ENCODE measurements at places on chromosomes 1 and 21.

GRCh38 chr1:43009274-43009673 is 50.6 kb upstream of the SLC2A1 start:
- no peak for DNase-seq

DNA sequence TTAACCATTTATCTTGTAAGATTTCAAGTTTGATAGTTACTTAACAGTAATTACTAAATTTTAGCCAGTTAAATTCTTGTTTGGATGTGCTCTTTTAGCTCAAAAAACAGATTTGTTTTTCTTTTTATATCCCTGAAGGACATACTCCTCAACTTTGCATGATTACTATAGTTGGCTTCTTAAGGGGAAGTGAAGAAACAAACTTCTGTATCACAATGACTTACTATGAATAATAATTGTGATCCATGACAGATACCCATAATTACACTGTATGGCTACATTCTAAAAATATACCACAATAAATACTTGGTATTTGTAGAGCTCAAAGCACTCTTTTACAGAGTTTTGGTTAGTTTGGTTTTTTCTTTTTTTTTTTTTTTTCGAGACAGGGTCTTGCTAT is 55.8 kb downstream of the IARS2 start:
- no peak for DNase-seq

DNA sequence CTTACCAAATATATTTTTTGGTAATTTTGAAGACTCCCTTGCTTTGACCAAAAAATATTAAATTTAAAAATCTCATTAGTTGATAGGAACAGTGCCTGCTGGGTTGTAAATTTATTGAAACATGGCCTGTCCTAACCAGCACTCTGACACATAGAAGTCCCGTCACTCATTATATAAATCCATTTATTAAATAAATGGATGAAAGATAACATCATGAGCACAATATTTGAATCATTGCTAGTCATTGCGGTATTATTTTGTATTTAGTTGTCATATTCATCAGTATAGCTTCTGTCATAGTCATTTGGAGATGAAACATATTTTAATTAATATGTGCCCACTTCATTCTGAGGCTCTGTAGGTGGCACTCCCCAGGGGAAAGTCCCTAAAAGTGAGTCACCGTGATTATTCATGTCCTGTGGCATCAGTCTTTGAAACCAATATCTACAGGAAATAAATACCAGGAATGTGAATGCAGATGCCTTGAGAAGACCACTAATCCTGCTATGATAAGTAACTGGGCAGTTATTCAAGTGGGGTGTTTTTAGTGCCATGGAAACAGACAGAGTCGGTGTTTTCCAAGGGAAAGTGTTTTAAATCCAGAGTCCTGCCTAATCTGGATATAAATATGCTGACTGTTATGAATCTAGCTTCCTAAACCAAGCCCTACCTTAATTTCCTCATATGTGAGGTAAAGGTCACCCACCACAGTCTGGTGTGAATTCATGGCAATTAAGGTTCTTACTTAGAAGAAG is 302.0 kb downstream of the DUSP10 start:
- peak; percentile 99 for DNase-seq

DNA sequence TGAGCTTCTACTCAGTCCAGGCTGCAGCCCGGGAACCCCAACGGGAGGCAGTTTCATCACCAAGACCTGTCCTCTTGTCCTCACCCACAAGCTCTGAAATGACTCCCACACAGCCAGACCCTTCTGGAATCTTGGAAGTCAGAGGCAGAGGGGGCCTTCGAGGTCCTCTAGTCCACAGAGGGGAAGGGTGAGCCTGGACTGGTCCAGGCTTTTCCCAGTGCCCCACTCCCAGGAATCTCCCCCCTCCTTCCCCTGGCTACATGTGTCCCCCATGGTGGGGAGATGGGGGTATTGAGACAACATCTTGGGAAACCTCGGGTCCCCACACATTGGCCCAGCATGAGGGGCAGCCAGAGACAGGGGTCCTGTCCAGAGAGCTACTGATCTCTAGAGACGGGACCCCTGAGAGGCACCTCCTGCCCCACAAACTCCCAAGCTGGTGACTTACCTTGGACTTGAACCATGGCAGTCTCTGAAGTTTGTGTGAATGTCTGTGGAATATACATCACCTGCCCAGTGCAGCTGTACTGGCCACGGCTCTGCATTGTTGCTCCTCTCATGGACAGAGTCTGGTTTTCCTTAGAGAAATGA is 19.4 kb upstream of the SLAMF9 start:
- DNase-seq: no peak

GRCh38 chr1:17141441-17142197 is 22.4 kb upstream of the PADI2 start:
- no peak for DNase-seq

DNA sequence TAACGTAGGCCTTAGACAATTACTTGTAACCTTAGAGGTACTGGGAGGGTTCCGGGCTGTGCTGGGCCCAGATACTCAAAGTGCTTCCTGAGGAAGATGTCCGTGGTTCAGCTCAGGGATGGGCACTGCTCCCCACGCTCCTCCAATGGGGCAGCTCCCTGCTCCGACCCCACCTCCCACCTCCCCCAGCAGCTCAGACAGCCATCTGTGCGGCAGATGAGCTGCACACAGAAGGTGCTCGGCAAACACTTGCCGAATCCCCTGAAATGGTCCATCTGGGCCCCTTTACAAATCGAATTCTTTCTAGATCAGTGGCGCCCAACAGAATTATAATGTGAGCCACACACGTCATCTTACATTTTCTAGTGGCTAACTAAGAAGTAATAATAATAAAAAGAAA is 242.4 kb upstream of the RAB4A start:
- DNase-seq: no peak

GRCh38 chr1:104699433-104699832 is 949.7 kb downstream of the AMY1C start:
- DNase-seq: no peak

- DNase-seq: no peak
Measured at GRCh38 chr1:116513956-116514355, 56.9 kb downstream of the CD58 start.

GRCh38 chr1:169196161-169196560 is 89.7 kb downstream of the ATP1B1 start:
- no peak for DNase-seq

GRCh38 chr1:145992958-145993617 is 3.3 kb downstream of the TXNIP start:
- no peak for DNase-seq

- DNase-seq: peak; percentile 30
Measured at GRCh38 chr1:6359216-6360116, 34.1 kb downstream of the ACOT7 start.

DNA sequence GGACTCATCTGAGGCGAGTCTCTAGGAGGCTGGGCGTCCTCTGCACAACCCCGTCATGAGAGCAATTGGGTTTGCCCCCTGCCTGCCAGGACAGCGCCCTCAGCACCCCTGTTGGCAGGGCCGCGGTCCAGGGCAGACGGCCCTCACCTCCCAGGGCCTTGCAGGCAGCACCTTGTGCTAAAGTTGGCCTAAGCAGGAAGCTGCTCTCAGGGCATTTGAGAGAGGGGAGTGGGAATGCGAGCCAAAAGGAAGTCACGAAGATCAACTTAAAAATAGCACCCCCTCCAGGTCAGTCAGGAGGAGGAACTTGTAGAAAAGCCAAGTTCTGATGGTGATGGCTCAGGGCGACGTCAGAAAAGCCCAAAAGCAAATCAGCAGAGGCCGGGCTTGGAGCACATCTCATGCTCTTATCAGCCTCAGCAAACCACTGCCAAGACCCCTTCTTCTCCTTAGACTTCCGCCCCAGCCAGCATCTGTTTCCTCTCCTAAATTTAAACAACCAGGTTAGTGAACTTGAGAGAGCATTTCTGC is 12.6 kb upstream of the ADORA3 start:
- peak; percentile 82 for DNase-seq

DNA sequence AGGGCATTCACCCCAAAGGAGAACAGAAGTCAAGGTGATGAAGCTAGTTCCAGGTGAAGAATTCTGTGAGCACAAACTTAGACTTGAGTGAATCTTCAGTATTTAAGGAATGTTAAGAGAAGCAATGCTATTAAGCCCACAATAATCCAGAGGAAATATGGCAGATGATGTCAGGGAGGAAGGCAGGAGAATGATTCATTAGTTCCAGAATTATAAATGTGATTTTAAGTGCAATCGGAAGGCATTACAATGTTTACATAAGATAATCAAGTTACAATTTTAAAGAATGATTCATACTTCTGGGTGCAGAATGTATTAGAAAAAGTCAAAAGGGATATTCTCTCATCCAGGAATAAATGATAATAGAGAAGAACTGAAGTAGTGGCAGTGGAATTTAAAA is 545.2 kb upstream of the BRINP3 start:
- peak; percentile 89 for DNase-seq

DNA sequence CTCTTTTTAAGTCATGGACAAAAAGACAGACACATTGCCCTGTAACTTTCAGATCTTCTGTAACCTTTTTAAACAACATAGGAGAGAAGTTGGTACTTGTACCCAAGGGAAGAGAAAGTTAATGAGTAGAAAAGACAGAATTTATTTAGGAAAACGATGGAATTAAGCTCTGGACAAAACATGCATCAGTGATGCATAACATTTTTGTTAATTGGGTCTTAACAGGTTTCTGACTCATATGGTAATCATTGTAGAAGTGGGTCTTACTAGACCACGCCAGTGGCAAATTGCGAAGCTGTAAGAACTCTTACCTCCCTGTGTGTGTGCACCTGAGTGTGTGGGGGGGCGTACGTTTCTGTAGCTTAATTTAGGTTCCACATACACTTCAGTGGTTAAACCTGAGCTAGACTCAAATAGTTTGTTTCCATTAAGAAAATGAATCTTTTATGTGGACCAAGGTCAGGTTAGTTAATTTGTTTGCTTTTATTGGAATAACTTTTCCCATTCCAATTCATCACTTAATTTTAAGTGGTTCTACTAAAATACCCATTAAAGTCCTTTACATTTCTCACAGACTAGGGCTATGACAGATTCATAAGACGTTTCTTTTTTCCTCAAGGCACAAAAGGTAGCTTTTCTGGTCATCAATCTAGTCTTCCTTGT is 48.1 kb downstream of the NFIA start:
- no peak for DNase-seq

DNA sequence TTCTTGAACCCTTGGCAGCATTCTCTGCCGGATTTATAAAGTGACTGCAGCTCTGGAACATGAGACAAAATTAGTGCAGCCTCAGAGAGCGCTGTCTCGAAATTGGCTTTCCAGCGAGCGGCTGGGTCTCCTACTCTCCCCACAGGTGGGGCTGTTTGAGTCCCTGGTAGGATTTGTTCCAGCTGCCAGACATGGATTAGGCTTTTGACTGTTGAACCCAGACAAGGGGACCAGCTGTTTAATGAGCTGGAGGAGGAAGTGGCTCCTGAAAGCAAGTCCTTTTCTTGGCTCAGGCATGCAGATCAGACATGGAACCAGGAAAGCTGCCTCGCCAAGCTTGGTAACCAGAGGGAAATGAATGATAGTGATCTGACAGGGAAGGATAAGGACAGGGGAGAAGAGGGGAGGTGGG is 69.6 kb downstream of the UBIAD1 start:
- no peak for DNase-seq

DNA sequence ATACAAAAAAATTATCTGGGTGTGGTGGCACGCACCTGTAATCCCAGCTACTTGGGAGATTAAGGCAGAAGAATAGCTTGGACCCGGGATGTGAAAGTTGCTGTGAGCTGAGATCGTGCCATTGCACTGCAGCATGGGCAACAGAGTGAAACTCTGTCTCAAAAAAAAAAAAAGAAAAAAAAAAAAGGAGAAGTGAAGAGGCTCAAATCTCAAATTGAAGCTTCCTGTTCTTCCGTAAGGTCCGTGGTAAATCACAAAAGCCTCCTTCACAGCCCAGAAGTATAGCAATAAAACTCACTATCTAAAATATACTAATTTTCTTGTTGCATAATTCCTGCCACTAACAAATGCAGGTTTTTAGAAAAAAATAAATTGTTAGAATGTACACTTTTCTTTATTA is 498.2 kb upstream of the BRINP3 start:
- no peak for DNase-seq

DNA sequence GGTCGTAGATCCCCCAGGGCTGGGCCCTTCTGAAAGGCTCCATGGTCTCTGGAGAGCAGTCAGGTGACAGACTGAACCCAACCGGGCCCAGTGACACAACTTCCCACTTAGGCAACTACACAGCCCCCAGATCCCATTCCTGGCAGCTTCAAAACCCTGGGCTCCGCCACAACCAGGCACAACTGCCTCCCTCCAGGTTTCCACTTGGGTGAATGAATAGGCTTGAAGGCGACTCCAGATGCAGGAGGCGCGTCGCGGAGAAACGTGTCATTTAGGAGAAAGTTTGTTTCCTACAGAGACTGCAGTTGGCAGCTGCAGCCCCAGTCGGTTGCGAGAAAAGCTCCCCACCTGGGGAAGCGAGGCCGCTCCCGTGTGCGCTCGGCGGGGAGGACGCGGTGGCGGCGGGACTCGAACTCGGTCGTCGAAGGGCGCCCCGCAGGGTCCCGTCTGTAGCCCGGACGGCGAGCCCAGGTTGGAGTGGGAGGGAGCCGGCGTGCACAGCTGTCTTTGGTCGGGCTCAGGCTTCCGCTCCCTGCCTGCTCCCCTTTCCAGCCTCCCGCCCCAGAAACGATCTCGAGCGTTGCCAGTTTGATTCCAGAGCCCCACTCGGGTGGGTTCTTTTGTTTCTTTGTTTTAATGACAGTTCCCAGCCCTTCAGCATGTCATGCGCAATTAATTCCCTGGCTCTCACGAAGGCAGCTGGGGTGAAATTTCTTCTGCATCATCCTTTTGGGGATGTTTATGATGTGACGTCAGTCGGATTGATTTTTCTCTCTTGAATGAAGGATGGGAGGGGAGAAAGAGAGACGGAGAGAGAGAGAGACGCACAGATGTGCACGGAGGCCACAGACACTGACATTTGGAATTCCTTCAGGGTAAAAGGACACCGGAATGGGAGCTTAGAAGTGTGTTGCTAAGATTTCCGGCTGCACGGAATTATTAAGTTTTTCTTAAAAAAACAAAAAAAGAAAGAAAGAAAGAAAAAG is 862 bp upstream of the SGIP1 start:
- DNase-seq: peak; percentile 88

DNA sequence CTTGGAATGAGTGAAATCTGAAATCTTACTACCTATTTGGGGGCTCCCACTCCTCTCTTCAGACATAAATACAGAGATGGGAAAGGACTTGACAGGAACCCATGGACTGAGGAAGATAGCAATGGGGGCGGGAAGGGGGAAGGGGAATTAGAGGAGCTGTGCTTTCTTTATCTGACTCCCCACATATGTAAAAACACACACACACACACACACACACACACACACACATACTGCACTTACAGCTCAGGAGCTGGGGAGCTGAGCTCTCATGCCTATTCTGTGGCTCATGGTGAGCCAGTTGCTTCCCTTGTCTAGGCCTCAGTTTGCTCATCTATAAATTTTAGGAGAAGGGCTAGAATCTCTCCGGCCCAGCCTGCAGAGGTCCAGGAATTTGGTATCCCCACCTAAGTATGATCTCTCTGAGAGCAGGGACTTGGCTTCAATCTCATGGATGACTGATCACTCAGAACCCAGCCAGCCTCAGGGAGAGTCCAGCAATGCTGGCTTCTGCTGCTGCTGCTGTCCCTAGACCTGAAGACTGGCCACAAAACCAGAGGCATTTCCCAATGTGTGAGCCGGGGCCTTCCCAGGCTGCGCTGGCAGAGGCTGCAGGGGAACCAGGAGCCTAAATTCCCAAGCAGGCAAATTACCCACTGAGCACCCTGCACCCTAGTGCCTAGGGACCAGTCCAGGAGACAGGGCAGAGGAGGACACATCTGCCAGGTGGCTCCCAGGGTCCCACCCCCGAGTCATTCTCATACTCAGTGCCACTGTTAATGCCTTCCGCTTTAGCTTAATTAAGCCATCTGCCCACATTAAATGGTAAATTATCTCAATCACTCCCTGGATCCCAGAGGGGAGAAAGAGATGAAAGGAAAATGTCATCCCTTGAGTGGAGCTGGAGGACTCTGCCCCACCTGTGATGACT is 57.5 kb upstream of the RBM15 start:
- DNase-seq: no peak
